CD14-positive monocyte (primary cell): ENCODE measurements at places on chromosomes 2 and 18.

DNA sequence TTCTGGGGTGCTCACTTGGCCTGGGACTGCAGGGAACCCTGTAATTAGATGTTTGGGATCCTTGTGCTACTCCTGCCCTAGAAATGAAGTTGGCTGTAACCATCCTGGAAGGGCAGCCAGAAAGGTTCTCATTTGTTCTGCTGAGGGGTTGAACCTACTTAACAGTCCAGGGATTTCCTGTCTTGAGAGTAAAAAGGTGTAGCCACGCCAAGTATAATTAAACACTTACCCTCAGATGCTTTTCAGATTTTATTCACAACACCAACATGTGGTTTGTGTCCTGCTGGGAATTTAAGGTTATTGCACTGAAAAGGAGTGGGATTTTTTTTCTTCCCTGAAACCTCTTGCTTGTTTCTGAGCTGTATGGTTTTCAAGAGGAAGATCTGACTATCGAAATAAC lies 222.4 kb upstream of the APCDD1 start:
- DNase-seq: no peak

- no peak for DNase-seq
Measured at GRCh38 chr2:22998359-22998758, 386.6 kb upstream of the KLHL29 start.

- DNase-seq: peak; percentile 81
Measured at GRCh38 chr18:21117409-21118131, 6.0 kb upstream of the ROCK1 start.

- no peak for DNase-seq
Measured at GRCh38 chr2:169287666-169288065, 74.7 kb downstream of the LRP2 start.

GRCh38 chr2:215367662-215368492 lies 56.0 kb downstream of the ATIC start:
- DNase-seq: no peak

DNA sequence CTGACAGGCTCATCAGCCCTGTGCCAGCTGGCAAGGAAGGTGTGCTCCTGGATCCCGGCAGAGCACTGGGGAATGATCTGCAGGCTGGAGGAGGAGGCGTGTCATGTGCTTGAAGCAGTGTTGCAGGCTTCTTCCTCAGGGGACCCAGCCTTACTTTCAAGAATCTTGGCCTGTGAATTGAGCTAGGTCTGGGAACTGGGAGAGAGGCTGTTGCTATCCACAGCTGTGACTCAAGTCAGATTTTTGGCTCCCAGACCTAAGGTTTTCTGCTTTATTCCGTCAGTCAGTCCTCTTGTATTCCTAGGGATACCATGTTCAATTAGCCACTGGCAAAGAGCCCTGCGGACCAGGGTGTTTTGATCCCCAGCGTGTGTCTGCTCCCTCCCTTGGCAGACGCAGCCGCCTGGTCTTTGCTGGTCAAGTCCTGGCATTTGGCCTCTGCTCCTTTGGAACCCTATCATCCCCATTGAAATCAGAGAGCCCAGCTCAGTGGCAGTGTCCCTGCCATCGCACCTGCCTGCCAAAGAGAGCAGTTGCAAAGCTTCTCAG lies 32.4 kb downstream of the ASB1 start:
- DNase-seq: no peak

- DNase-seq: no peak
Measured at GRCh38 chr2:164115806-164116205, 380.0 kb upstream of the FIGN start.

- no peak for DNase-seq
Measured at GRCh38 chr2:62222171-62222570, 26.3 kb downstream of the B3GNT2 start.

GRCh38 chr2:85731606-85732005 lies 22.2 kb upstream of the ATOH8 start:
- no peak for DNase-seq

- DNase-seq: no peak
Measured at GRCh38 chr2:225120186-225120585, 77.9 kb upstream of the DOCK10 start.

DNA sequence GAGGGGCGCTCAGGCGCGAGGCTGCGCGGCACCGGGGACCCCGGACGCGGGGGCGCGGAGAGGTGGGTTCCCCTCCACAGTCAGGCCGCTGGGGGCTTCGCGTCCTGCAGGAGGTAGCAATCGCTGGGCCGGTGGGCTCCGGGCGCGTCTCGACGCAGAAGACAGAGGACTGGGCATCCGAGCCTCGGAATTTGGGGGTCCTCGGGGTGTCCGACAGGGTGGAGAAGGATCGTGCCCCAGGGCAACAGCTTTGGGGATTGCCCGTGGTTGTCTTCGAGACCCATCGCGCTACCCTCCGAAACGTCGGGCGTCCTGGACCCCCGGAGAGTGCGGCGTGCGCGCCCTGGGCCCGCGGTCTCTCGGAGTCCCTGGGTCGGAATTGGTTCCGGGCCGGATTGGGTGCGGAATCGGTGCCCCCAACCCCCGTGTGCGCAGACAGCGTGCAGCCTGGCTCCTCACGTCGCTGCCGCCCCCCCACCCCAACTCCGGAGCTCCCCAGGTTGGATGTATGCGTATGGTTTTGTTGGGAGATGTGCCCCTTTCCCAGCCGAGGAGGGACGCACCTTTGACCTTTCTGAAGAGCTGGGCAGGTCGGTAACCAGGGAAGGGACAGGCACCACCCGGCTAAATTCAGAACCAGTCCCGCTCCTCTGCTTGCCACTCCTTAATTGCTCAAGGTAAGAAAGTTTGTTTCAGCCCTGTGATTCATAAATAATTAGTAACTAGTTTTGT lies 750 bp downstream of the NPAS2 start:
- no peak for DNase-seq

- no peak for DNase-seq
Measured at GRCh38 chr2:207950063-207950760, 75.1 kb downstream of the PLEKHM3 start.

DNA sequence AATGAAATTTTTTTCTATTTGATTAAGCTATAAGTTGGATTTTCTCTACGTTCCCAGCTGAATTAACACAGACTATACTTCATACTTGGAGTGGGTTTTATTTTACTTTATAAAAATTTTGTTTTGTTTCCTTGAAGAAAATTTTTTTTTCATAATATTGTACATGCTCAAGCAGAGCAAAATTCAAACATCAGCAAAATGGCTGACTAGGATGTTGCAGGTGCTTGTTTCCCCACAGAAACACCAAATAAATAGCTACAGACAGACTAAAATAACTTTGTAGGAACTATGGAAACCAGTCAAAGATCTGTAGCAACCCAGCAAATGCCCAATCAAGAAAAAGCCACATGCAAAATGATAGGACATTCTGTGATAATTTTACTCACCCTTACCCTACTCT lies 82.3 kb downstream of the CCDC138 start:
- DNase-seq: no peak

DNA sequence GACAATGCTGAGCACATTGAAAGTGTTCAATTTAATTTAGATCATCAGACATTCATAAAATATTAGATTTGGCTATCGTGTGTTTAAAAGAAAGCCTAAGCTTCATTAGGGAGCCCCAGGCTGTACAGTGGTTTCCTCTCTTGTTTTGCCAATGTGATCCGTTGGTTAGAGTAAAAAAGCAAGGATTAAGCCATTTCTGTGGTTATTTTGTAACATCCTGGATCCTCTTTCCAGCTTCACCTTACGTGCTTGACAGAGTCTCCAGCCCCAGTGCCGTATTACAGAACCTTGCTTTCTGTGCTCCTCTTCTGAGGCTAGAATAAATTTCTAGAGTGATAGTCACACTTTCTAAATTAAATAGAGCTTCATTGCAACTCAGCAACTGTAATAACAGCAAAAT lies 289.3 kb upstream of the LINC00305 start:
- no peak for DNase-seq

DNA sequence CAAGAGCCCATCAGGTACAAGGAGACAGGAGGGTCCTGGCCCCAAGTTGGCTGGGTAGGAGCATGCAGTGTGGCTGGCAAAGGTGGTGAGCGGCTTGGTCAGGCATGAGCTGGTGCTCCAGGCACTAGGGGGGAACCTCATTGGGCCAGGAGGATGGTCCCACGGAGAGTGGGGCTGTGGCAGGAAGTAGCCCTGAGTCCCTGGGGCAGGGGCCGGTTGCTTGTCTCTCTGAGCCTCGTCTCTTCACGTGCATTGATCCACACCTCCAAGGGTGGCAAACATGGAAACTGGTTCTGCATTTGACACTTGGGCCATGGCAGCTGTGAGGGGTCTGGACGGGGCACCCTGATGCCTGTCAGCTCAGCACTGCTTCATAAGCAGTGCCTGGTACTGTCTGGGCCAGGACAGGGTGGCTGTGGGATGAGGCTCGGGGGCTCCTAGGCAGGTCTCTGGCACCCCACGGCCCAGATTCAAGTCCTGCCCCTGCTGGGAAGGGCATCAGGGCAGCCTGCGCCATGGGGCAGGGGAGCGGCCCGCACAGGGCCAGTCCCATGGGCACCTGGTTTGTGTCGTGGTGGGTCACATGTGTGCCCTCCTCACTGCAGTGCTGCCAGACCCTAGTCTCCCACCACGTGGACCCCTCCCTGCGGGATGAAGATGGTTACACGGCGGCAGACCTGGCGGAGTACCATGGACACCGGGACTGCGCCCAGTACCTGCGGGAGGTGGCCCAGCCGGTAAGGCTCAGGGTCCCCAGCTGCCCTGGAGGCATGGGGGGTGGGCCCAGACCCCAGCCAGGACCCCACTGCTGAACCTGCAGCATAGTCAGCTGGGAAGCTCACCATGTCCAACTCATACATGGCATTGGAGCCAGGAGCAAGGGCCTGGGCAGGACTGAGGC lies 16.4 kb downstream of the ESPNL start:
- DNase-seq: no peak

DNA sequence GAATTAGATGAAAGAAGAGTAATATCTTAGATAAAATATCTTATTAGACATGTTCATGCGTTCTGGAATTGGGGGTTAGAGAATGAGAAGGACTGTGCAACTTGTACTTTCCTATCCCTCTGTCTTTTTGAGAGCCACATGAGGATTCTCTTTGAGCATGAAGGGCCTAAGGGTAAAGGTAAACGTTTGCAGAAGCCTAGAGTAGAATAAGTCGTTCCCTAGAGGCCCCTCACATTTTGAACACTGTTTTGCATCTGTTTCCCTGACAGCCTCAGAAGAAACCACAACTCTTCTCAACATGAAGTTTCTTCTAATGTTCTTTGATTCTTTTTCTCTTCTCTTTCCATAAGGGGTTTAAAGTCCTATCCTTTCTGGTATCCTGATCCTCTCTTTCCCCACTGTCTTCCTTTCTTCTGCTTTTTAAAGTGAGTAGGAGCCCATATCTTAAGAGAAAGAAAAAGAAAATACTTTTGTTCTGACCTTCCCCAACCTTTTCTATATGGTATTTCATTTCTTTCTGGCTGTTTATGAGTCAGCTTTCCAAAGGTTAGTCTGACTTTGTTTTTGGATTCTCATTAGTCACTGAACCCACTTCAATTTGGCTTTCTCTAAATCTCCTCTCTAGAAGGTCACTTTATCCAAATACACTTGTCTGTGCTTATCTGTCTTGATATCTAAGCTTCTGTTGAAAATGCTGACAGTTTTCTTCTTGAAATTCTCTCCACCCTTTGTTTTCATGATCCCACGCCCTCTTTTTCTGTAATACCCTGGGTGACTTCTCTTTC lies 34.8 kb downstream of the PPP1R1C start:
- DNase-seq: no peak

DNA sequence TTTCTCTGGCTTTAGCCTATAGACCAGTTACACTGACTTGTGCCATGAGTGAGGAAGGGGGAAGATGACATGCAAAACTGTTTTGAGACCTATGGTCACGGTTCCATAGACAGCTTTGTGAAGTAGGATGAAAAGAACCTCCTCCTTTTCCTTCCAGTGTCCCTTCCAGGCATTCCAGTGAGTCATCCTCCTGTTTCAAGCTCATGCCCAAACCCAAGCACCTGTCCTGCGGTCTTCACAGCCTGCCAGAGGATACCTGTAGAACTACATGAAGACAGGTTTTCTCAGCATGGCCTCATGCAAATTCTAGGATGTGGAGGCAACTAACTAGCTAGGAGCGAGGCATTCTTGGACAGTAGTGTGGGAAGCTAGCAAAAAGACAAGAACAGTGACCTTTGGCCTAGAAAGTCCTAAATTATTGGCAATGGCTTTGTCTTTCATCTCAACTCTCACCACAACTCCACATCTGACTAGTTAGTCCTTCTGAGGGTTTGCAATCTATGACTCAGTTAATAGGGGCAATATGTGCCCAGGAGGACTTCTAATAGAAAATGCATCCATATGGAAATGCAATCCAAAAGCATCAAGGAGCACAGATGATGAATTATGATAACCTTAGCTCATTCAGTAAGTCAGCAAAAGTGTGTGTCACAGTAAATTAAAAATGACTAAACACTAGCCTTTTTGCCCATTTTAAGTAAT lies 154.7 kb downstream of the RBM43 start:
- DNase-seq: no peak

GRCh38 chr2:27582129-27582694 lies 630 bp upstream of the ZNF512 start:
- no peak for DNase-seq

GRCh38 chr2:74527741-74528140 lies 1.7 kb upstream of the DQX1 start:
- DNase-seq: no peak

GRCh38 chr2:179036353-179036905 lies 13.5 kb downstream of the CCDC141 start:
- DNase-seq: no peak

DNA sequence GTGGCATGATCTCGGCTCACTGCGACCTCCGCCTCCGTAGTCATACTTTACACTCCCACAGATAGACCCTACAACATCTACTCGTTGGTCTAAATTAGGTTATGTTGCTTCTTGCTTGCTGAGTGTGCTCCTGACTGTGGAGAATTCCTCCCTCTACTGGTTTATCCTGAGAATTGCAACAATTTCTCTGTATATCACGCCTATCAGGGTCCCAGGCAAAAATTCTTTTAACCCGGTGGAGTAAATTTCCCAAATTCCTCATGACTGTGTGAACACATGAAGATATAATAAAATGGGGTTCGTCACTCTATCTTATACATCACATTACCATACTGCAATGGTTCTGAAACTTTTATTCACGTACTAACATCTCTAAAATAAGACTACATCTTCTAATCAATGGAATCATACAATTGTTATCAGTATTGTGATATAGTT lies 156.7 kb downstream of the EVA1A start:
- DNase-seq: peak; percentile 21
